KBM-7 (cell line): ENCODE measurements at places on chromosomes 16 and 17.

DNA sequence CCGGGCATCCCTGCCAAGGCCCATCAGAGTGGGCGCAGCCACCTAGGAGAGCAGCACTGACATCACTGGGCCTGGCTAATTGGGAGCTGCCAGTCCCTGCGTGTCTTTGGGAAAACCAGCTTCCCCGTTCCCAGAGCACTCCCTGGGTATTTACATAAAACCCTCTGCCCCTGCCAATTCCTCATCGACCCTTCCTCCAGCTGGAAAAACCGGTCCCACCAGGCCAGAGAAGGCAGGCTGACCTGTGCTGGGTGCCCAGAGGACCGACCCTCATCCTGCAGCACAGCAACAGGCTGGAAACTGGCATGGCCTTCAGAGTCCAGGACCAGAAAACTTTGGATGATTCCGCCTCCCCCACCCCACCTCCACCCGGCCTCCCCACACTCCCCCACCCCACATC, 8.2 kb upstream of the FOXN1 start:
- no peak for DNase-seq

DNA sequence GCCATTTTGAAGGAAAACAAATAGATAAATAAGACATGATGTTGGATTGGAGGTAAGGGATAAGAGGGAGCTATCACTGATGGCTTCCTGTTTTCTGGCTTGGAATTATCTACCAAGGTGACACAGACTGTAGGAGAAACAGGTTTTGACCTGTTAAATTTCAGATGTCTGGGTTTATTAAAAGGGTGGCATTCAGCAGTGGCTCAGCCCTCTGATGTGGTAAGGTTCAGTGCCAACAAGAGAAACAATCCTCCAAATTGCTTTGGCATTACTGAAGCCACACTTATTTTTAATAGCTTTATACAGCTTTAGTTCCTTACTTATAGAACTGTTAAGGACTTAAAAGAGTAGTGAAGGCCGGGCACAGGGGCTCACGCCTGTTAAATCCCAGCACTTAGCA, 37.0 kb upstream of the AKAP1 start:
- DNase-seq, result no peak

GRCh38 chr16:85710732-85711131, 22.0 kb upstream of the GINS2 start:
- no peak for DNase-seq

GRCh38 chr17:64448665-64449512, at the start of gene MILR1:
Gene MILR1, plus strand, starts transcription at chr17:64449115. Its CDS starts 54 bp downstream, at chr17:64449169.
- peak; percentile 95 for DNase-seq

- no peak for DNase-seq
Measured at GRCh38 chr17:75908201-75908600, 3.5 kb upstream of the MRPL38 start.

GRCh38 chr17:29294580-29294900, 592 bp upstream of the NUFIP2 start:
- no peak for DNase-seq

- no peak for DNase-seq
Measured at GRCh38 chr17:68777856-68778694, 176.9 kb upstream of the FAM20A start.

- DNase-seq, result peak; percentile 60
Measured at GRCh38 chr16:31472709-31473203, 804 bp downstream of the TGFB1I1 start.

GRCh38 chr17:66018786-66019185, 173.1 kb downstream of the CEP112 start:
- no peak for DNase-seq

DNA sequence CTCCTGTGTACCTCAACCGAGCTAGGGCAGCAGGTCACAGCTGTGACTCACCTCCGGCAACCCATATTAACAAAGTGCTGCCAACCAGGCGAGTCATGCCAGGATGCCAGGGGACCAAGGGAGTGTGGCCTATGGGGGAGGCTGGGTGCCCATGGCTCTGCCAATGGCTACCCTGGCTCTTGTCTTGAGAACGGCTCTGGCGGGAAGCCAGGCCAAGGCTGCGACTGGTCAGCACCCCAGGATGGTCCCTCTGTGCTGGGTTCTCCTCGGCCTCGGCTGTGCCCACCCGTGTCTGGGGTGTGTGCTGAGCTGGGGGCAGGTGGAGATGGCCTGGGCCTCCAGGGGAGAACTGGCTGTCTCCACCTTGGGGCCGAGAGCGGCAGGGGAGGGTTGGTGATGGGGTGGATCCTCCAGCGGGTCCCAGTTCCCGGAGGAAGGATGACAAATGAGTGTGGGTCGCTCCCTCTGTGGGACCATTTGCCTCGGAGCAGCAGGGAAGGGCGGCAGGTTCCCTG, 75.8 kb downstream of the MRC2 start:
- no peak for DNase-seq

DNA sequence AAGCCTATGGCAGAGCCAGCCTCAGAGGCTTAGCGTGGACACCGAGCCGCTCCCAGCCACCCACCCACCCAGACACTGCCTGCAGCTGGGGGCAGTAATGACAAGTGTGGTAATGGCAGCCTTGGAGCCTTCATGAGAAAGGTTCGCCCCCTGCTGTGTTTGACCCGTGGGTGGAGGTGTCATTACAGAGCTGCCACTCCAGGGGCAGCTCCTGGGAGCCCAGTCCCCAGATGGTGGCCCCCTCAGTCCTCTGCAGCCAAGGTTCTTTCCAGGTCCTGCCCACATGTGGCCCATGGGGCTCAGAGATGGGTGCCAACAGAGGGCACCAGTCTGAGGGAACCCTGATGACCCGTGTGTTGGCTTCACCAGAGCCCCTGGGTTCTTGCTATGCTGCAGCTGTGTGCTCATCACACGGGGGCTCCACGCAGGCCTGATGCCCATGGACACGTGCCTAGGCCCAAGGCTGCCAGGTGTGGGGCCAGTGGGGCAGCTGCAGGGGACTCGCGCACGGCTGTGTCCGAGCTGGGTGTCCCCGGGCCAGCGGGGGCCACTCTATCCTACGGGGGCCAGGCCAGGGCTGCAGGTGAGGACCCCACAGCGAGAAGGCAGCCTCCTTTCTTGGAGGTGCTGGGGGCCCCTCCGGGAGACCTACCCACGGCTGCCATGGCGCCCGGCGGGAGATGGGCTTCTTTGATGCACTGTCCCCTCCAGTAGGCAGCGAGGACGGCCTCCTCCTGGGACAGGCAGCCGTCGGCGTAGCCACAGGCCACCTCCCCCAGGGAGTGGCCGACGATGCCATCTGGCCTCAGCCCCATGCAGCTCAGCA, 8.1 kb downstream of the FASN start:
- DNase-seq, result no peak

DNA sequence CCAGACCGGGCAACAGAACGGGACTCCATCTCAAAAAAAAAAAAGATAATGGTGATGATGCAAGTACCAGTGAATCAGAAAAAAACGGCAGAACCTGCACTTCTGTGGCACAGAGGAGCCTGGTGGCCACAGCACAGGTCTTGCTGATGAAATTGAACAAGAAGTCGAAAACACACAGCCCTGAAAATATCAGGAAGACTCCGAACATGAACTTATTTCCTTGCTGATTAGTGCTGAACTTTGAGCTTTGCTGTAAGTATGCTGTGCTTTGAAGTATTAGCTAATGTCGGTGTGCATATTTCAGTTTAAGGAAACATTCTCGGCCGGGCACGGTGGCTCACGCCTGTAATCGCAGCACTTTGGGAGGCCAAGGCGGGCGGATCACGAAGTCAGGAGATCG, 10.9 kb upstream of the MYO15B start:
- DNase-seq, result no peak

DNA sequence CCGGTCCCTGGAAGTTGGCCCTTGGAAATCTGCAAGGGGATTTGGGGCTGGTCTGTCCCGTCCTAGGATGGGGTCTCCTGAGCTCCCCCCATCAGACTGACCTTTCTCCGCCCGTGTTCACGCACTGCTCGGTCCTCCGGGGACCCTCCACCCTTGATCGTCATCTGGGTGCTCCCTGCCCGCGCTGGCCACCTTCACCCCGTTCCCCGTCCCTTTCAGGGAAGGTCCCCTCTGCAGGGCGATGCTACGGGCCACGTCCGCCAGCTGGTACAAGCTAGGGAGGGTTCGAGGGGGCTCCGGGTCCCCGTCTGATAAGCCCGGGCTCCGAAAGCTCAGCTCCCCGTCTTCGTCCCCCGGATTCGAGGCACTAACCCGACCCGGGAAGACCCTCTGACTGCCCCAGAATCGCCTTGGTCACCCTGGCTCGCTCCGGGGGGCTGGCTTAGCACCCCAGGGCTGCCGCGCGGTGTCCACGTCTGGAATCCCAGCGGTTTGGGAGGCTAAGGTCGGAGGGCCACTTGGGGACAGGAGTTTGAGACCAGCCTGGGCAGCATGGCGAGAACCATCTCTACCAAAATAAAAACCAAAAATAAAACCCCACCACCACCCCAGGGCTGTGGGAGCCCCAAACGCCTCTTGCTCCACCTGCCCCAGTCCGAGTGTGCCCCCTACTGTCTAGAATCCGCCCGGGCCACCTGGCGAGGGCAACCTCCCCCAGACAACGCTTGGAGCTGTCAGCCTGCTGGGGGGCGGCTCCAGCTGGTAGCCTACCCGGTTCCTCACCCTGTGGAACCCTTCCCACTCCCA, 1.1 kb upstream of the SLC43A2 start:
- DNase-seq, result peak; percentile 90
